ENCODE measurements at places on chromosomes 5 and 9.

- DNase-seq, result no peak
Measured at GRCh38 chr5:127296321-127296720, 5.7 kb downstream of the MEGF10 start.

GRCh38 chr9:134516464-134516863 lies 125.1 kb upstream of the COL5A1 start:
- DNase-seq, result no peak

- no peak for DNase-seq
Measured at GRCh38 chr5:133244242-133244641, 192.4 kb downstream of the HSPA4 start.

DNA sequence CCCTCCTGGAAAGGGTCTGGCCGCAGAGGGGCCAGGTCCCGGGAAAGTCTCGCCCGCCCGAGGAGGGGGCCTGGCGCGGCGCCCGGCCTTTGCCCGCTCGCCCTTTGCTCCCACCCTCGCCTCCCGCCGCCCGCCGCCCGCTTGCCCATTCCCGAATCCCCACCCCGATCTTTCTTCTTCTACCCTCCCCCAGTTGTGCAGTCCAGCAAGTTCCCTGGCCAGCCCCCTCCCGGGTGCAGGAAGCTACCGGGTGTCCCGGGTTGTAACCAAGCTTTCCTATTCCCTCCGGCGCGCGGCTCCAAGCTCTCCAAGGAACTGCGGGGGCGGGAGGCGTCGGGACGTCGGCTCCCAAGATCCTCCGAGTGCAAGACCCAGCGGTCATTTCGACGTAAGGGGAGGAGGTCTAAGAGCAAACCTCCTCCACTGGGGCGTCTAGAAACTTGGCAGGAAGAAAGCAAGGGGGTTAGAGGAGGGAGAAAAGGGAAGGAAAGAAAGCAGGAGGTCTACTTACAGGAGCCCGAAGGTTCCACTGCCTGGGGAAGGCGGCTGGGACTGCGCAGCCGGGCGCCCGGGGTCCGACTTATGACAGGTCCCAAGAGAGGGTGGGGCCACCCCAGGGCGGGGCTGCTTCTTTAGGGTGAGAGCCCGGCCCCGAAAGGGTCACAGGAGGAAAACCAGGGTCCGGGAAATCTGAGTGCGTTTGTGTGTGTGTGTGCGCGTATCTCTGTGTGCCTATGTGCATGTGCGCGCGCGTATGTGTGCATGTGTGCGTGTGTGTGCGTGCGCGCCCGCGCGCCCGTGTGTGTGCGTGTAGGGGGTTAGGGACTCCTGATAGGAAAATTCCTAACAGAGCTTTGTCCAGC lies at the start of gene PTGR1:
PTGR1 (minus strand) TSS at position 556 of the 863 bp plus-strand sequence. CDS start 2,225 bp downstream, outside the sequence.
- peak; percentile 13 for DNase-seq

DNA sequence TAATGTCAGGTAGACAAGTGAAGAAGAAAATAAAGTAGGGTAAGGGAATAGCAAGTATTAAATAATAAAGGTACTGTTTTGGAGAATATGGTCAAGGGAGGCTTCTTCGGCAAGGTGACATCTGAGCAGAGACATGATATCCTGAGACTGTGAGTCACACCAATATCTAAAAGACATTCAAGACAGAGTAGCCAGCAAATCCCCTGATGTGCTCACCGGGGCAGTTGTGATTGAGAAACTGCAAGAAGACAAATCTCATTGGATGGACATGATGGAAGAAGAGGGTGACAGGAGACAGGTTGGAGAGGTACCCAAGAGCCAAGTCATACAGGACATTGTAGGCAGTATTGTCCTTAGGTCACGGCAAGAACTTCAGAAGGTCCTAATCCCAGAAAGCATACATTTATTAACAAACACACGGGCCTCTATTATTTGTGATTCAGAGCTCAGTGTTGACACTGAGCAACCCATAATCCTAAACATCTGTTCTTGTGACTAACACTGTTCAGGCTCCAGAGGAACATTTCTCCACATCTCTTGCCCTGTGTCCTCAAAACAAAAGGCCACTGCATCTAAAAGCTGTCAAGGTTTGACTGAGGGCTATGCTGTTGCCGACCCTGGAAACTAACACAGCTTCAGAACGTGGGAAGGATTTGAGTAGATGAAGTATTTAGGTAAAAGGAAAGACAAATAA lies 258.7 kb upstream of the CLINT1 start:
- DNase-seq, result no peak

GRCh38 chr5:148910686-148911361 lies 84.4 kb downstream of the ADRB2 start:
- DNase-seq, result no peak

GRCh38 chr5:58451732-58452565 lies 7.9 kb downstream of the PLK2 start:
- DNase-seq, result no peak

- DNase-seq, result no peak
Measured at GRCh38 chr9:82991671-82992070, 71.3 kb downstream of the RASEF start.

GRCh38 chr9:128636556-128637530 lies 19.8 kb downstream of the DYNC2I2 start:
- DNase-seq, result no peak

- no peak for DNase-seq
Measured at GRCh38 chr9:5518171-5518936, 8.0 kb downstream of the PDCD1LG2 start.

GRCh38 chr5:103228061-103228460 lies 30.5 kb upstream of the MACIR start:
- no peak for DNase-seq

DNA sequence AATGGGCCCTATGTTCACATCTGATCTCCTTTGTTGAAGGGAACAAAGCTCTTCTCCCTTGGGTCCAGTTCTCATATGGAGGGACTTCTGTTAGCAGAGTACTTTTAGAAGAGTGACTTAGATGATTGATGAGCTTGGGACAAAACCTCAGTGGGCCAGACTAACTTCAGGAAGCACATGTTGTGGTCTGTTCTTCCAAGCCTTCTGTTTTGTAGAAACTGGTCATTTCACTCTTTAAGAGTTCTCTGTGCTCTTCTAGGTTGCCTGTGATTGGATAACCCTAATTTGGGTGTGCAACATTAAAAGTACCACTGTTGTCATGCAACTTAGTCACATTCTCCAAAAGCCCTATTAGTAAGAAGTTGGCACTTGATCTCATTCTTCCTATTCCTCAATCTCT lies 183.5 kb upstream of the ACO1 start:
- no peak for DNase-seq

GRCh38 chr5:179251276-179251969 lies 93.8 kb downstream of the ADAMTS2 start:
- DNase-seq, result no peak

DNA sequence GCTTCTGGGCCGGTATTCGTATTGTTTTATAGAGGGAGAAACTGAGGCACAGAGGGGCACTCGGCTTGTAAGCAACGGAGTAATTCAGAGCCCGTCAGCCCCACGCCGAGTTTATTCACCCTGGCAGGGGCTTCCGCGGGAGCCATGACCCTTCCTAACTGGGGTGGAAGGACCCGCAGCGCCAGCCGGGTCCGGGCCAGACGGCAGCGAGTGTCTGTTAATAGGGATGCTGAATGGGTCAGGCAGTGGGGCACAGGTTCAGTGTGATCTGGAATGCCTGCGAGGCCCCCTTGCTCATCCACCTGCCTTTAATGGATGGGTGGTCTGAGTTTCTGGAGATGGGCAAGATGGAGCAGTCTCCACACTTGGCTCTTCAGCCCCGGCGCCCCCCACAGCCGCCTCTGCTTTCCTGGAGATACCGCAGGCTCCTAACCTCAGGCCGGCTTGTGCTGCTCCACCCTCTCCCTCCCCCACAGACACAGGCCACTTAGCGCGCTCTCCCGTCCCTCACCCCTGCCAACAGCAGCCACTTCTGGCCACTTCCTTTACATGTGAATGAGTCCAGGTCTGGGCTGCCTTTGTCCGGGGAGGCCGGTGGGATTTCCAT lies 147.1 kb downstream of the ERCC6L2 start:
- DNase-seq, result peak; percentile 49

DNA sequence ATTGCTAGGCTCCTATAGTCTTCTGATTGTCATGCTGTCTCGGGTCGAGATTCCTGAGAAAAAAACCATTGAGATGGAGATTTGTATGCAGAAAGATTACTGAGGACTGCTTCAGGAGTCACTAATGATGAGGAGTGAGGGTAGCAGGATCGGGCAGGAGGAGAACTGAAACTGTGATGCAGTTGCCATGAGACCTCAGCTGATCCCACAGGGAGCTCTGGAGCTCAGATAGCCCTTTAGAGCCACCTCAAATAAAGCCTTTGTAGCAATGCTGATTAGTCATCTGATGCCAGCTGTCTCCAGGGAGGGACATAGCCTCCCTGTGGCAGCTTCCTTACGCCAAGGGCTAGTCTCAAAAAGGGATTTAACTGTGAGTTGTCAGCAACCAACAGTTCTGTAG lies 256.9 kb downstream of the DMAC1 start:
- no peak for DNase-seq

GRCh38 chr5:1886846-1887587 lies 4.3 kb upstream of the IRX4 start:
- DNase-seq, result no peak

DNA sequence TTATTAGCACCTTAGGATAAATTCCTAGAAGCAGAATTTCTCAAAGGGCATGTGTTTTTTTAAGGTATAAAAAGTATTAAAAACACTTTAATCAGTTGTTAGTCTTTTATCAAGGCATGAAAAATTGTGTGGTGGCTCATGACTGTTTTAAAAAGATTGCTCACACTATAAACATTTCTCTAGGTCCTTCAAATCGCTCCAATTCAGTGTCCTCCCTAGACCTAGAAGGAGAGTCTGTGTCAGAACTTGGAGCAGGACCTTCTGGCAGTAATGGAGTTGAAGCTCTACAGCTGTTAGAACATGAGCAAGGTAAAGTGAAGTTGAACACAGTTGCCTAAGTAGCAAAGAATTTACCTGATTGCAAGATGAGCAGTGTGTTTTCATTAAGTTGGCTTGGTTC lies 62.0 kb downstream of the GAPVD1 start:
- no peak for DNase-seq

DNA sequence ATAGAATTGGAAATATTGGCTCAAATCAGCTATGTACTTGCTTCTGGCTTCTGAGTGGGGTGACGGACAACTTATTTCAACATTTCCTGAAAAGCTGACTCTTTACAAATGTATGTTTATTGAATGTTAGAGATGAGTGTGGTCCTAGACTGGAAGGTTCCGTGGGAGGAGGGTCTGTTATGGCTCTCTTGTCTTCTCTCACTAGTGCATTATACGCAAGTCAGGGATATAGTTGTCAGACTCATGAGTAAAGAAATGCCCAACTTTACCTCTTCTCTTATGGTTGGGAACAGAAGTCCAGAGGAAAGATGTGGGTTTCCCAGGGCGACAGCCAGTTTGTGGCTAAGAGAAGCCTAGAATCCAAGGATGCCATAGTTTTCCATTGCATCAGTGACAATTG lies 839.3 kb upstream of the WWC1 start:
- no peak for DNase-seq

DNA sequence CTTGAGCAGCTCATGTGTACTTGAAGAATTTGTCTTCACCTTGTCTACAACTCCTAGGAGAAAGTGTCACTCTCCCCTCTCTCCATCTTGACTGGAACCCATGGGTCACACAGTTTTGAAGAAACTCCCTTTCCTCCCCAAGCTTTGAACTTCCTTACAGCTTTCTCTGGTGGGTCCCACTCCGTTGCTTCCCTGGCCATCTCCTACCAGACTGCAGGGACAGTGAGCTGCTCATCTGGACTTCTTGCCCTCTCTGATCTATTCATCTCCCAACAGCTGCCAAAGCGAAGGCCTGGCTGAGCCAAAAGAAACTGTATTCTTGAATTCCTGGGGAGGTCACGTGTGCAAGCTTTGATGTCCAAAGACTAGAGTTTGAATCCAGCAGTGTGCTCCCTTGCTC lies 22.7 kb upstream of the CXCL14 start:
- DNase-seq, result no peak

DNA sequence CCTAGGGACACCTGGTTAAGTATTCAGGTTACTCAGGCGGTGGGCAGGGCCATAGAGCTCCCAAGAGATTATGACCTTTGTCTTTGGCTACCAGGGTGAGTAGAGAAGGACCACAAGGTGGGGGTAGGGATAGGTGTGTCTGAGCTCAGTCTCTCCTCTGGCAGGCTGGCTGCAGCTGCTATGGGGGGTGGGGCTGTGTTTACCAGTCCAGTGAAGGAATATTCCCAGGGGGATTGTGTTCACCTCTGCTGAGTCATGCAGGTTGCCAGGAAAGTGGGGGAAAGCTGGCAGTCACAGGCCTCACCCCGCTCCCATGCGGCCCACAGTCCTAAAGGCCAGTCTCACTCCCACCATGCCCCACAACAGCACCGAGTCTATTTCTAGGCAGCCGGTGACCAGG lies 53.6 kb upstream of the POU5F2 start:
- no peak for DNase-seq

DNA sequence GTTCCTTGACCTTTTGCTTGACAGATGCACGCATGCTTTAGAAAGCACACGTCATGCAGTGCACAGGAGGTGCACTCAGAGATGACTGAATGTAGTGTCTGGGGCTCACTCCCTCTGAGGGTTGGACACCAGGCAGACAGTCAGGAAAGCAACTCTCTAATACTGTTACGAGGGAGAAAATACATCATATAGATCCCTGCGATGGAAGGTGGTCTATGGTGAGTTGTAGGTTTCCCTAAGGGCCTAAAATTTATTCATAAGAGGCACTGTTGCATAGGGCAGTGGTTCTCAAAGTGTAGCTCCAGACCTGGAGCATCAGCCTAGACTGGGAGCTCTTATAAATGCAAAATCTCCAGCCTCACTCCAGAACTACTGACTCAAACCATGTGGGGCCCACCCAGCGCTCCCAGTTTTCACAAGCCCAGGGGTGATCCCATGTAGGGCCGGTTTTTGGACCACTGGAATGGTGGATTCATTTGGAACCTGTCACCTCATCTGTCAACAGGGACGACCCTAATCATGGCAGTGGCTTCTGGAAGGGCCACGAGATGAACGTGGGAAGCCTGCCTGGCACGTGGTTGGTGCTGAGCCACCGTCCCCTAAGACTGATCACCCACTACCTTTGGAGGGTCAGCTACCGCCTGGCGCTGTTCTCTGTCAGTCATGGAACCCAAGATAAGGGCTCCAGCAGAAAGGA lies 16.8 kb upstream of the PHF19 start:
- no peak for DNase-seq

- no peak for DNase-seq
Measured at GRCh38 chr5:124421584-124421983, 324.9 kb downstream of the ZNF608 start.

DNA sequence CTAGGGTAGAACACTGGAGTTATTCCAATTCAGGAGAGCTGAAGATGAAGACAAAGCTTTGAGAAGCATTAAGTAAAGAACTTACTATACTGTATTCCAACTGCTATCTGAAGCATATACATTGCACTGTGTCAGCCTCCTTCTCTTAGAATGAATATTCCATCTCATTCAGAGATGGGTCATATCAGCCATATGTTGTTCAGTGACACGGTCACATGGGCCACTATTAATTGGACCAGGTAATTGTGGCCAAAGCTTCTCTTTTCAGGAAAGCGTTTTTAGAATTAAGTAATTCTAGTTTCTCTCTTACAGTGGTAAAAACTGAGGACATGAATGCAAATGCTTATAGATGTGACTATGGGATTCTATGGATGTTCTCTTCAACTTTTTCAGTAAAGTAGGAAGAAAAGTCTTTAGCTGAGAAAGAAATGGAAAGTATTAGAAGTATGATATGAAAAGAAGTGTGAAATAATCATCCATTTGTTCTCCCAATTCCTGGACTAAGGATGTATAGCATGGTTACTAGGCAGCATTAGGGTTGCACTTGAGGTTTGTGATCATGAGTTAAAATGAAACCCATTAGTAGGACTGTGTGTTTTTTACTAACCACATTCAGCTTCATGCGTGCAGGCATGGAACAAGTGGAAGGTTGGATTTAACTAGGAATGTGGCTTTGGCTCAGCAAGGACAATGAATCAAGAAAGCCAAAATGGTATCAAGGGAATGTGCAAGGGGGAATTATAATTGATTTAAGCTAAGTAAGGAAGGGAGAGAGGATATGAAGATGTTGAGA lies 40.9 kb downstream of the CETN3 start:
- no peak for DNase-seq
